ENCODE measurements at places on chromosomes 7 and 10.

- no peak for DNase-seq
These were observed 9.3 kb downstream of the CROT start for GRCh38 chr7:87354749-87355148.

DNA sequence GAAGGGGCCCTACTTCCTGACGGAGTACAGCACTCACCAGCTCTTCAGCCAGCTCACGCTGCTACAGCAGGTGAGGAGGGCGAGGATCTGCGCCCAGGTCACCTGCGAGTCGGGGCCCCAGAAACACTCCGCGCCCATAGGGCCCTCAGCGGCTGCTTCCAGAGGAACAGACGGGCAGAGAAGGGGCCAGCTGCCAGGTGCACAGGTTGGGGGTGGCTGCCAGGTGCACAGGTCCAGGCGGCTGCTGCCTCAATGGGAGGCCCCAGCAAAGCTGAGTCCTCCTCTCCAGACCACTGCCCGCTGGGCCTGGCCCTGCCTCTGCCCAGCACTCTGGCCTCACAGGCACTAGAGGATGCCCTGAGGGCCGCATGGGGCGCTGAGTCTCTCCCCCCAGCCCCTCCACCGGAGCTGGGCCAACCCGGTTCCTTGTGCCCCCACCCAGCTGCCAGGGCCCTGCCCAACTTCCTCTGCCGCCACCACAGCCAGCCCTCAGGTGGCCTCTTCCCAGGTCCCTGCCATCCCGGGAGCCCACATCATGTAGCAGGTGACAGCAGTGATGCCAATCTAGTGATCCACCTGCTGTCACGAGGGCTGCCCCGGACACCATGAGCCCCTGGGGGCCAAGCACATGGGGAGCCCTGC is 17.0 kb upstream of the UTF1 start:
- no peak for DNase-seq

DNA sequence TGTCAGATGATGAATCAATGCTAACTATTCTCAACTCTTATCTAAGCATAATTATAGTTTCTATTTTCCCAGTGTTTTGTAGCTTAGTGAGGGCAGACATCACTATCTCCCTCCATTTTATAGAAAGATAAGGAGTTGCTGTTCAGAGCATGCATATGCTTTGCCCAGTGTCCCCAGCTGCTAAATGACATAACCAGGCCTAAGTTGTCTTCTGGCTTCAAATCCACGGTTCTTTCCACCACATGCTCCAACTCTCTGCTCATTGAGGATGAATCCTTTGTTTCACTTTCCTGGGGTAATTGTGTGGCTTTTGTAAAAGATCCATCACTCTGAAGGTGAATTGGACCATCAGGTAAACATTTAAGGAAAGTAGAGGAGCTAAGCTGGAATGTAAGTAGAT is 134.0 kb downstream of the SNX10 start:
- no peak for DNase-seq

DNA sequence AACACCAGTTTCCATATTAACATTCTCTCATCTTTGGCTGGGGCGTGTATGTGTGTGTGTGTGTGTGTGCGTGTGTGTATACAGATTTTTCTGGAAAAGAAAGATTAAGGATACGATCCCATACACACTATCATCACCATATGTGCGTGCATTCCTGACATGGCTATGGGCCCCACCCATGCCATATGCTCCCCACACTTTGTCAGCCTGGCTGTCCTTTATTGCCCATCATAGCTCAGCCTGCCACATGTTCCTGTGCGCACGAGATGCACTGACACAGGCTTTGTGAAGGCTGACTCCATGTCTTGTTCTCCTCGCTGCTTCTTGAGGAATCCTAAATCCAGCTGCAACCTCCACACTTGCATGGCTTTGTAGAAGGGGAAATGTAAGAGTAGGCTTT is 984.1 kb downstream of the LRMDA start:
- no peak for DNase-seq

- DNase-seq, result no peak
These were observed 22.9 kb upstream of the ELFN1 start for GRCh38 chr7:1646957-1647891.

DNA sequence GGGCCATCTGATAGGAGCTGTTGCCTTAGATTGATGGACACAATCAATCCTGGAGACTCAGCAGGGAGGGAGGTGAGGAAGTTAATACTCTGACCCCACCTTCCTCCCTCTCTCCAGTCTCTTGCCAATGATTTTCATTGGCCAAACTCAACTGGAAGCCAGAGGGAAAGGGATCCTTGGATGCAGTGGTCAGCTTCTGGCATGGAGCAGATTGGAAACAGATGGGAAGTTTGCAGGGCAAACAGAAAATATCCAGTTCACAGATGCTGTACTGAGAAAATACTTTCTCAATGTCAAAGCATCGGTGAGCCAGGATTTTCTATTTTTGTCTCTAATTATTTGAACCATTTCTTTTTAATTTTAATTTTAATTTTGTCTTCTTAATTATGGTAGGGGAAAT is 170.8 kb downstream of the BBS9 start:
- no peak for DNase-seq

DNA sequence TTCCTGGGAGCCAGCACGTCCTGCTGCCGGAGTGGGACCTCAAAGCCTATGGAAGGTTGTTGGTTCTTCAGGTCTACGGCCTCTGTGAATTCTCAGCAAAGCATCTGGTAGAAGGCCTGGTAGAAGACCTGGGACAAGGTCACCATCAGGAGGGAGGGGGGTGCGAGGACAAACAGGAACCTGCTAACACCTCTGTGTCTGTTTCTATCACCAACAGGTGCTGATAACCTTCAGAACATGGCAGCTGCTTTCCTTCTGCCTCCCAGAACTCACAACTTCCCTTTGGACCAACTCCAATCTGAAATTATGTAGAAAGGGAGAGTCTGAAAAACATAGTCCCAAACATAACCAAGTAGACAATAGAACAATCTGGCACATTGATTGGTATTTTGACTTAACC is 8.3 kb upstream of the MET start:
- DNase-seq, result no peak

GRCh38 chr10:6635784-6636183 is 55.7 kb upstream of the PRKCQ start:
- no peak for DNase-seq

DNA sequence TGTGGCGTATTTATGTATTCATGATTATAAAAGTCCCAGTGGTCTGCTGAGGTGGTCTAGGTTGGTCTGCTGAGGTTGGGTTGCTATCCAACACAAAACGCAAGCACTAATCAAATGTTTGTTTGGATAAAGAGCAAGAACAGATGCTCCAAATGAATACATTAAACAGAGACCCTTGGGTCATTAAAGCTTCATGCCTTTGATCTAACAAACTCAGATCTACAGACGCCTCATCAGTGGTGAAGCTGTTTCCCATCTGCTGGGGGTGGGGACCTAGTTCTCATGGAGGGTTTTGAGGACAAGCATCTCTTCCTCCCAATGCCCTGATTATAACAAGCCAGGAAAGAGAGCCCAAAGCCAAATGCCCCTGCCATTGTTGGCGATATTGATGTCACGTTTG is 786.7 kb downstream of the NRG3 start:
- DNase-seq, result no peak

GRCh38 chr7:155339474-155339873 is 41.8 kb downstream of the INSIG1 start:
- no peak for DNase-seq

- DNase-seq, result no peak
These were observed 314.3 kb downstream of the HPSE2 start for GRCh38 chr10:98921316-98921715.

DNA sequence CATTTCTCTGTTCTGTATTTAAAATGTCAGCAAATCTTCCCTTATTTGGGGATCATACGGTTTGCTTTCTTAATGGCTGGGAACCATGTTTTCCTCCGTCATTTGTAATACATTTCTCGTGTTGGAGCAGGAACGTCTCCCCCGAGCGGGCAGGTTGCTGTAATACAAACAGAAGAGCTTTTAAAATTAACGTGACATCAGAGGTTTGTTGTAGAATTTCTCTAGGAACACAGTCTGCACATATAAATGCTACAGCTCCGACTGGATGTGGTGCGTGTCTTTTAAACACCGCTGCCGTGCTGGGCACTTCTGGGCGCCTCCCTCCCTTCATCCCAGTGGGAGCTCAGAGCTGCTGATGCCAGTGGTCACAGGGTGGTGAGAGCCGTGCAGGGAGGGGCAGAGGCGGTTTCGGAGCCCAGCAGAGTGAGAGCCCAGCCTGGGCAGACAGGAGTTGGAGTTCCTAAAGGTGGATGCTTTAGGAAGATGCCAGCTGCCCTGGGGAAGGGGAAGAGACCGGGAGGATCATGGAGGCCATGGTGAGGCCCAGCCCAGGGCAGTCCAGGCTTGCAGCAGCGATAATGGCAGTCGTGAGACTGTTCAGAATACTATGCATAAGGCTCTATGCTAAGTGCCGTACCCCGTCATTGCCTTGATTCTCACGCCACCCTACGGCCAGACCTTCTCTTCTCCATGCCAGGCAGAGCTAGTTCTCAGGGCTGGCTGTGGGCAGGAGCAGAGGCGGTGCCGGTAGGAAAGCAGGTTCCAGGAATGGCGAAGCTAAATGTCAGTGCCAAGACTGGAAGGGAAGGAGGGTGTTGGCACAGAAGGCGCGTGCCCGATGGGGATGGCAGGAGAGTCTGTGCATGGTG is 96.2 kb downstream of the GLRX3 start:
- no peak for DNase-seq

DNA sequence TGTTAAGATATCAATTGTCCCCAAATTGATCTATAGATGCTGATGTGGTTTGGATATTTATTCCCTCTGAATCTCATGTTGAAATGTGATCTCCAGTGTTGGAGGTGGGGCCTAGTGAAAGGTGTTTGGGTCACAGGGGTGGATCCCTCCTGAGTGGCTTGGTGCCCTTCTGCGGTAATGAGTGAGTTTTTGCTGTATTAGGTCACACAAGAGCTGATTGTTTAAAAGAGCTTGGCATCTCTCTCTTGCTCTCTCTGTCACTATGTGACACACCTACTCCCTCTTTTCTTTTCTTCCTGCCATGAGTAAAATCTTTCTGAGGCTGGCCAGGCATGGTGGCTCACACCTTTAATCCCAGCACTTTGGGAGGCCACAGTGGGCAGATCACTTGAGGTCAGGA is 98.2 kb upstream of the KAT6B start:
- no peak for DNase-seq

DNA sequence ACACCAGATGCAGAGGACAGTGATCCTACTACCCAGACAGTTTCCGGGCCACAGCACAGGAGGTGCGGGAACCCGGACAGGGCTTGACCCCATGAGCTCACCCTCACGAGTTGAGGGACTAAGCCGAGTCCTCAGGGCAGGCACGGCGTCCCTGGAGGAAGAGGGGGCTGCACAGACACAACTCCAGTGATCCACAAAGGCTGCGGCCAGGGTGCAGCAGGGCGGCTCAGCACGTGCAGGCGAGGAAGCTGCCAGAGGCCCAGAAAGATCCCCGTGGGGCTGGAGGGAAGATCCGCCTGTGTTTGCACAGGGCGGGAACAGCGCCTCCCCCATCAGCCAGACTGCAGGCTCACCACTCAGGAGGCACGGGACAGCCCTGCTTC is 45.9 kb upstream of the TMEM72 start:
- no peak for DNase-seq

DNA sequence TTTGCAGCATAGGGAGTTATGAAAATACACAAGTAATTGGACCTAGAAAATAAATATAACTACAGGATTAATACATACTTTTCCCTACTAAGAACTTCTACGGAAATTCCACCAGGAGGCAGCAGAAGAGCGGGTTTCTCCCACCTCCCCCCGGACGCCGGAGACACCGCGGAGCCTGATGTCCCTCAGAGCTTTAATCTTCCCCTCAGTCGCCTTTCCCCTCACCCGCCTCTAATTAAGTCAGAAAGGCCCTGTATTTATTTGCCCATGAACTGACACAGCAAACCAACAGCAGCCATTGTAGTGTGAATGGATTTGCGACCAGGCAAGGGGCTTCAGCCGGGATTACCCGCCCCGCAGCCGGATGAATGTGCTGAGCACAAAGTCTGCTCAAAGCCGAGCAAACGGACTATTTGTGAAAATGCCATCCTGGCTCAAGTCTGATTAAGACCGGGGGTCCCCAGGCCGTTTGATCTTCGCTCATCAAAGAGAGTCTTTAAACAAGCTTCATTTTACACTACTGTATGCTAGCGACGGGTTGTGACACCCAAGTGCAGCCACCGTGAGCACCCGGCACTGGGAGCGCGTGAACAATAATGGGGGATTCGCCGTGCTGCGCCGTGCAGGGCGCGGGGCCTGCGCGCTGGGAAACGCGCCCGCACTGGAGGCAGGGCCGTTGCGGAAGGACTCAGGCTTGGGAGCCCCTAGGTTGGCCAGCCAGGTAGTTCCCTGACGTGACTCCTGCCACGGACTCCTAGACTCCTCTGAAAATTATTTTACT is 5.6 kb upstream of the DKK1 start:
- DNase-seq, result no peak

DNA sequence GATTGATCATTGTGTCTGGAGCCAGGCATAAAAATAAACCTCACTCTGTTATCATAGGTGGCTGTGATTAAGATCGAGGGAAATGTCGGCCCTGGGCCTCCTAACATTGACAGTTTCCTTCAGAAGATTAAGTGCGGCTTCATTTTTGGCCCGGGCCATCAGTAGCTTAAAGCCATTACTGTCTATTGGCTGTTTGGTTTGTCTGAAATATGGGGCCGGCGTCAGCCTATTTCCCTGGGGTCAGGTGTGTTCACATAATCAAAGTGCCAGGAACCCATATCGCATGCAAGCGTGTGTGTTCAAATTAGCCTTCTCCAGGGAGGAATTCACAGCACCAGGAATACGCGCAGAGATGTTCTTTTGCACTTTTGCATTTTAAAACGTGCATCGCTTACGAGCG is 114.7 kb downstream of the CUX1 start:
- no peak for DNase-seq

- DNase-seq, result no peak
These were observed 43.5 kb downstream of the TRRAP start for GRCh38 chr7:98921608-98922372.

- no peak for DNase-seq
These were observed 56.1 kb upstream of the TRUB1 start for GRCh38 chr10:114881901-114882300.

- no peak for DNase-seq
These were observed 41.5 kb downstream of the PRF1 start for GRCh38 chr10:70561070-70561469.

GRCh38 chr10:47457528-47457820 is 26.4 kb downstream of the ANXA8 start:
- DNase-seq, result no peak

- no peak for DNase-seq
These were observed 93.3 kb upstream of the DUSP5 start for GRCh38 chr10:110404413-110404812.

- no peak for DNase-seq
These were observed 1174.3 kb downstream of the XPNPEP1 start for GRCh38 chr10:108749042-108749441.

- no peak for DNase-seq
These were observed 132.7 kb downstream of the PRPF18 start for GRCh38 chr10:13719425-13719824.

- no peak for DNase-seq
These were observed 40.4 kb upstream of the MGMT start for GRCh38 chr10:129426606-129427005.

GRCh38 chr7:34849986-34850385 is 187.3 kb downstream of the DPY19L1 start:
- DNase-seq, result no peak
